Central memory CD8-positive, alpha-beta T cell (primary cell): ENCODE measurements at places on chromosomes 1 and 21.

DNA sequence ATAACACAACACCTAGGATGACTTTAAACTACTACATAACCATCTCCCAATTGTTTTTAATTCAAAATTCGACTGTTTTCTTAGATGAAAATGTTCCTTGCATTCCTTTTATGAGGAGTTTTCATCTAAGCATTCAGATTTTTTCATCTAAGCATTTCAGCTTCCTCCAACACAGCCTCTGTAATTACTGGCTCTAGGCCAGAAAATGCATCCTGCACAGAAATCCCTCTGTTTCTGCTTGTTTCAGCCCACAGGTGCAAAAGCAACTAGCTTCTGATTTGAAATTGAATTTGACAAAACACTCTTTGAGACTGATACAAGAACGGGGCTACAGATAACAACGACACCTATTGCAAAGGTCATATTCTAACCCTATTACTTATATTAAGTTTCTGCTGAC lies 90.4 kb downstream of the RGS21 start:
- DNase-seq, result no peak

- peak; percentile 12 for DNase-seq
These were observed 697 bp downstream of the AGO3 start for GRCh38 chr1:35931446-35932157.

DNA sequence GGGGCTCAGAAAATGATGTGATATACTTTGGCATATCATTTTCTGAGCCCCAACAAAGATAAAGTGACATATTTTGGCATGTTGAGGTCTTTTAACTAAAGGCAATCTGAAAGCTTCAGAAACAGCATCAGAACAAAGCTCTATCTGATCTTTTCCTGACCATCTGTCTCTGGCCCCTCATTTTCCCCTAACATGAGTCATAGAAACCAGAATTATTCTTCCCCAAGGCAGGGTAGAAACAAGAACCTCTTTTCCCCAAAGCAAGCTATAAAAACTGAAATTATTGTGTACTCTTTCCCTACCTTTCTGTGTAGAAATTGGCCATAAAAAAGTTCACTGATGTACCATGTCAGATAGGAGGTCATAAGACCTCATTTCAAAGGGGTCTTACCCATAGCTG lies 48.7 kb upstream of the PLA2G4A start:
- DNase-seq, result no peak

GRCh38 chr1:205593532-205593931 lies 38.3 kb downstream of the ELK4 start:
- peak; percentile 2 for DNase-seq

- DNase-seq, result no peak
These were observed 205.1 kb downstream of the TRABD2B start for GRCh38 chr1:47791879-47792608.

DNA sequence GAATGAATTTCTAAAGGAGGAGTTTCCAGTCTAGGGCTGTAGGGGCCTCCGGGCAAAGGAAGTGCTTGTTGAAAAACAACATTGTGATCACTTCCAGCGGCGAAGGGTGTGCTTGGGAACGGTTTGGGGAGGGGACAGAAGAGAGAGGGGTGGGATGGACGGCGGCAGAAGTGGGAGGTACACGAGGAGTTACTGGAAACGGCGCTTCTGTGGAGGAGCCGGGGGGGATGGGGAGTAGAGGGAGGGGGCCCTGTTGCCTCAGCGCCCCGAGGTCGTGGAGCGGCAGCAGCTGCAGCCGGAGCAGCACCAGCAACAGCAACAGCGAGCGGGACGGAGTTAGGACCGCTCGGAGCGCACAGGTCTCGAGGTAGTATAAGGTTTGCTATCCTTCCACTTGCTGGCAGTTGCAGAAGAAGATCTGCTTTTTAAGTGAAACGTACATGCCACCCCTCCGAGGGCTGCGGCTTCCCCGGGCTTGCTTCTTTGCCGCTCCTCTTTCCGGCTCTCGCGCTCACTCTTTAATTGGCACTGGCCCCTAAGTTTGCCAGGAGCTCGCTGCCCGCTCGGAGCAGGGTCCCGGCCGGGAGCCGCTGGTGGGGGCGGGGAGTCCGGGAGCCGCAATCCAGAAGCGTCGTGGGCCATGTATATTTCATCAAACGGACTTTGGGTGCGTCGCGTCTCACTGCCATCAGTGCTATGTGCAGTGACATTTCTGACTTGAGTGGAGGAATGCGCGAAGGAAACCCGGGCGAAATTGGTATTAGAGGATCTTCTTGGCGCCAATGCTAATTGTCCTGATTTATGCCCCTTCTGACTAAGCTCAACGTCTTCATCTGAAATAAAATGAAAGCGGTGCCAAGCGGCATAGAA lies 771 bp upstream of the NTNG1 start:
- no peak for DNase-seq

DNA sequence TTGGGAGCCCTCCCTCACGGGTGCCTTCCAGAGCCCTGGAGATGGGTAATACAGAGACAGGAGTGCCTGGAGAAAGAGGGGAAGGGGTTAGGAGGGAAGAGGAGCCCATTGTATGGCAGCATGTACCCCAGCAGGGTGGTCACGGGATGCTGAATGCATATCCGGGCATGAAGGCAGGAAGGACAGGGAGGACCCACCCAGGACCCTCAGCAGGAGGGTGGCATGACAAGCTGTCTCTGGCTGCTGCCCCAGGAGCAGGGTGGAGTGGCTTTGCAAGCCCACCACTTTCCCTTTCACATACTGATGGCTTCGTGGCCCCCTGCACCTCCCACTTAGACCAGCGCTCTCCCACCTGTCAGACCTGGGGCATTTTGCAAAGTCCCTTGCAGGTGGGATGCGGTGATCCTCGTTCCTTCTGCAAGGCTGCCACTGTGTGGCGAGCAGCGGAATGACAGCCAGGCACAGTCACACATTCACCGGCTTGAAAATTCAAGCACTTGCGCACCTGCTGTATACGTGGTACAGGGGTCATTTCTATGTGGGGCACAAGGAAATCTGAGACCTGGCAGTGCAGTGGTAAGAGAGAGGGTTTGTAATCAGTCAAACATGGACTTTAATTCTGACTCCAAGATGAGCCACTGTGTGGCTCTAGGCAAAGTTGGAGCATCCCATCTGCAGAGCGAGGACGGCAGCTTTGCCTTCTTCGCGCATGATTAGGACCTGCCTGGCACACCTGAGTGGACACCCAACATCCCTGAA lies 53.2 kb upstream of the TMEM51 start:
- DNase-seq, result no peak
